ENCODE measurements at places on chromosomes 16 and 17. TPM values are rescaled to one million over a fixed set of nuclear protein-coding genes. Genes with fewer than 3 reads are reported as not detected.

The SP6 gene
- not detected for total RNA-seq

The PIK3R5 gene
- 74.1 TPM for total RNA-seq

The DNAI2 gene
- total RNA-seq, result 0.69 TPM

The GP1BA gene
- not detected for total RNA-seq

The TMEM114 gene
- not detected for total RNA-seq

The SYT17 gene
- total RNA-seq, result not detected

The CTU2 gene
- total RNA-seq, result 33.3 TPM

The RDM1 gene
- total RNA-seq, result 6.3 TPM

The FBXW10 gene
- total RNA-seq, result 0.22 TPM

The TEFM gene
- 13.7 TPM for total RNA-seq

The FNDC8 gene
- not detected for total RNA-seq

The NPIPA5 gene
- total RNA-seq, result 17.2 TPM

The CTRB1 gene
- not detected for total RNA-seq

The TBC1D26 gene
- 0.25 TPM for total RNA-seq

The MPP2 gene
- total RNA-seq, result 1.2 TPM

The USP43 gene
- 0.12 TPM for total RNA-seq

The KRTAP4-3 gene
- not detected for total RNA-seq

The CORO6 gene
- total RNA-seq, result 1.9 TPM

The CD300H gene
- total RNA-seq, result not detected

The NLRC3 gene
- total RNA-seq, result 96.4 TPM

The IST1 gene
- 184 TPM for total RNA-seq

The CCDC144A gene
- total RNA-seq, result 3.1 TPM

The KREMEN2 gene
- not detected for total RNA-seq

The CSH1 gene
- total RNA-seq, result not detected

The C17orf113 gene
- 0.10 TPM for total RNA-seq

The IRX6 gene
- not detected for total RNA-seq

The SMIM36 gene
- total RNA-seq, result not detected

The NAGS gene
- total RNA-seq, result 0.68 TPM

The C17orf78 gene
- total RNA-seq, result not detected

The GPR179 gene
- not detected for total RNA-seq

The KCNH4 gene
- 0.59 TPM for total RNA-seq

The MT1M gene
- total RNA-seq, result not detected

The PPP1R27 gene
- not detected for total RNA-seq

The KIF22 gene
- total RNA-seq, result 133 TPM

The ZNF750 gene
- not detected for total RNA-seq

The PNMT gene
- not detected for total RNA-seq

The KRTAP4-5 gene
- not detected for total RNA-seq

The ZSCAN10 gene
- total RNA-seq, result 0.24 TPM

The CFAP52 gene
- total RNA-seq, result not detected

The AIPL1 gene
- total RNA-seq, result not detected

The ACSM5 gene
- total RNA-seq, result not detected

The MMP15 gene
- 0.68 TPM for total RNA-seq

The ASPHD1 gene
- 0.17 TPM for total RNA-seq

The MMP25 gene
- 93.9 TPM for total RNA-seq
